RPMI7951 (cell line): ENCODE measurements at places on chromosomes 4 and X. TPM values are rescaled to one million over a fixed set of nuclear protein-coding genes. Genes with fewer than 3 reads are reported as not detected.

Gene HDAC8
- 35.0 and 36.4 TPM in 2 replicates for total RNA-seq

Gene NLGN3
- total RNA-seq: under 0.01 and 0.10 TPM in 2 replicates

Gene GBA3
- not detected in 2 replicates for total RNA-seq

Gene TCEAL2
- not detected in 2 replicates for total RNA-seq

Gene PIN4
- 33.8 and 36.6 TPM in 2 replicates for total RNA-seq

Gene MCF2
- total RNA-seq: not detected in 2 replicates

Gene PABPC1L2A
- not detected in 2 replicates for total RNA-seq

Gene NUP62CL
- total RNA-seq: 0.29 TPM in 1 of 2 replicates, not detected in the other

Gene OPRPN
- total RNA-seq: not detected in 2 replicates

Gene ABCB7
- 43.1 and 50.1 TPM in 2 replicates for total RNA-seq

Gene POLN
- total RNA-seq: 0.24 and 0.59 TPM in 2 replicates

Gene TAF7L
- total RNA-seq: 0.12 TPM in 1 of 2 replicates, not detected in the other

Gene STPG2
- not detected in 2 replicates for total RNA-seq

Gene ABLIM2
- under 0.01 and 0.29 TPM in 2 replicates for total RNA-seq

Gene IDUA
- 0.60 and 2.0 TPM in 2 replicates for total RNA-seq

Gene SPANXA2
- 16.3 and 75.6 TPM in 2 replicates for total RNA-seq

Gene HUWE1
- total RNA-seq: 83.3 and 99.5 TPM in 2 replicates

Gene CTAG1B
- not detected in 2 replicates for total RNA-seq

Gene MGARP
- 0.68 and 1.2 TPM in 2 replicates for total RNA-seq

Gene CHST7
- 3.7 and 6.7 TPM in 2 replicates for total RNA-seq

Gene DDIT4L
- total RNA-seq: 0.10 TPM in 1 of 2 replicates, not detected in the other

Gene GC
- total RNA-seq: not detected in 2 replicates

Gene GAGE13
- total RNA-seq: 1.4 and 1.8 TPM in 2 replicates

Gene GLOD5
- total RNA-seq: not detected in 2 replicates

Gene LRIT3
- total RNA-seq: not detected in 2 replicates

Gene SPACA5
- total RNA-seq: 0.78 TPM in 1 of 2 replicates, not detected in the other

Gene HS6ST2
- not detected in 2 replicates for total RNA-seq

Gene TMPRSS11A
- not detected in 2 replicates for total RNA-seq

Gene RIBC1
- 1.1 and 1.6 TPM in 2 replicates for total RNA-seq

Gene GPR119
- not detected in 2 replicates for total RNA-seq
